ENCODE measurements at places on chromosomes 3 and 15.

- peak; percentile 20 for DNase-seq
Measured at GRCh38 chr3:100682056-100682853, 27.0 kb upstream of the TFG start.

- no peak for DNase-seq
Measured at GRCh38 chr15:53789654-53790375, 30.4 kb upstream of the WDR72 start.

DNA sequence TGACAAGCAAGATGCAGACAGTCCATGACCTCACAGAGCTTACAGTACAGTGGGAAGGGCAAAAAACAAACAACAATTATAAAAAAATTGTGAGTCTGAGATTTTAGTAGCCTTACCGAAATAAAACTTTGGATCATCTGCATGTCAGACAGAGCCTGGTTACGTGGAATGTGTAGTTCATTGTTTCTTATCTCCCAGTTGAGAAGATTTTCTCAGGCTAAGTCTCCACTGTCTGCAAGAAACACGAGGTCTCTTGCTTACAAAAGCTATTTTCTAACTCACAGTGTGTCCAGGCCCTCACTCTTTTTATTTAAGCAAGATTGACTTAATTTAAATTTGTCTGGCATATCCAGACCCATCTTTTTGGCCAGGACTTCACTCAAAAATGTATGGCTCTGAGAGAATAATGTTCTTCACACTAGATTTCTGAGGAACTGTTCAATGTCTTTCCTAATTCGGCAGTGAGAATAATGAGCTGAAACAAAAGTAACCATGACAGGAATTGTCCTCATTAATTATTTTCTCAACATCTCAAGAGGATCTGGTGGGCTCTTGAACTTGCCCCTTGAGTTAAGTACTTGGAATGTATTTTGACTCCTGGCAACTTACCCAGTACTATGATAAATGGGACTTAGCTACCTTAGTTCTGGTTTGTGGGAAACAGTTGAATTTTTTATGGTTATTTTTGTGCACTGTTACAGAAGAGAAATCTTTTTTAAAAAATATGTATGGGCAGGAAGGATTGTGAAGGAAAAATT is 265.1 kb upstream of the COL8A1 start:
- no peak for DNase-seq

DNA sequence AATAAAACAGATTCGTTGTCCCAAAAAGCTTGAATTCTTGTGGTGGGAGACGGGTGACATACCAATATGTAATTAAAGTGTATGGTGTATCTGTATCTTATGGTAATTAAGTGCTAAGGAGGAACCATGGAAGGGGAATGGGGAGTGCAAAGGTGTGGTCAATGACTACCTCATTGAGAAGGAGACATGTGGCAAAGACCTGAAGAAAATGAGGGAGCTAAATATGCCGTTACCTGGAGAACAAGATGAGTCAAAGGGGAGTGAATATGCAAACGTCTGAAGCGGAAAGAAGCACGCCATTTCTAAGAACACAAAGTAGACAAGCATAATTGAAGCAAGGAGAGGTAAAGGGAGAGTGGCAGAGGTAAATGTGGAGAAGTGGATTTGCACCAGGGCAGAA is 115.7 kb downstream of the SI start:
- DNase-seq, result no peak

GRCh38 chr3:189267981-189268613 is 96.3 kb downstream of the TPRG1 start:
- DNase-seq, result peak; percentile 30

GRCh38 chr15:66931768-66932633 is 133.4 kb upstream of the SMAD3 start:
- peak; percentile 69 for DNase-seq

GRCh38 chr3:120081719-120082118 is 12.5 kb downstream of the GSK3B start:
- DNase-seq, result no peak

DNA sequence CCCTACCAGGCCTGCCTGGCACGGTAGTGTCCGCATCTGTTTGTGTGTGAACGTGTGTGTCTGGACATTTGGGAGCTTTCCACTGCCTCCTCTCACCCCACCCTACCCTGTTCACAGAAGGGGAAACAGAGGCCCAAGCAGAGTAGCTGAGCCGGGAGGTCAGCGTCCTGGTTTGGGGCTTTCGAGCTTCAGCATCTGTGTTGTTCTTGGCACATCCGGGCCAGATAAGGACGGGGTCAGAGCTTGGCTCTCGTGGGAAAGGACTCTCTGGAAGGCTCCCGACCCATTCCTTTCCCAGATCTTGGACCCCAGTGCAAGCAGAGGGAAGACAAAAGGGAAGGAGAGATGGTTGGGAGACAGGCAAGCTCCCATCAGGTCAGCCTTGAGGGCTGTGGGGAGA is 6.3 kb upstream of the PTH1R start:
- DNase-seq, result no peak
